ENCODE measurements at places on chromosomes 2 and 18. TPM values are rescaled to one million over a fixed set of nuclear protein-coding genes. Genes with fewer than 3 reads are reported as not detected.

Gene MAP3K19
- total RNA-seq = 0.05 TPM

Gene CFAP65
- total RNA-seq = 0.05 TPM

Gene IAH1
- 49.1 TPM for total RNA-seq

Gene KCNG2
- total RNA-seq = 0.19 TPM

Gene ALPP
- total RNA-seq = 0.09 TPM

Gene MPP4
- 0.05 TPM for total RNA-seq

Gene BOLL
- total RNA-seq = 0.05 TPM

Gene ARHGEF4
- 2.9 TPM for total RNA-seq

Gene NEU2
- total RNA-seq = not detected

Gene CCDC150
- total RNA-seq = 8.6 TPM

Gene TUBA4B
- total RNA-seq = 0.05 TPM
